ENCODE measurements at places on chromosomes 12 and 14.

- DNase-seq: no peak
These were observed 97.2 kb upstream of the KRAS start for GRCh38 chr12:25347716-25348592.

DNA sequence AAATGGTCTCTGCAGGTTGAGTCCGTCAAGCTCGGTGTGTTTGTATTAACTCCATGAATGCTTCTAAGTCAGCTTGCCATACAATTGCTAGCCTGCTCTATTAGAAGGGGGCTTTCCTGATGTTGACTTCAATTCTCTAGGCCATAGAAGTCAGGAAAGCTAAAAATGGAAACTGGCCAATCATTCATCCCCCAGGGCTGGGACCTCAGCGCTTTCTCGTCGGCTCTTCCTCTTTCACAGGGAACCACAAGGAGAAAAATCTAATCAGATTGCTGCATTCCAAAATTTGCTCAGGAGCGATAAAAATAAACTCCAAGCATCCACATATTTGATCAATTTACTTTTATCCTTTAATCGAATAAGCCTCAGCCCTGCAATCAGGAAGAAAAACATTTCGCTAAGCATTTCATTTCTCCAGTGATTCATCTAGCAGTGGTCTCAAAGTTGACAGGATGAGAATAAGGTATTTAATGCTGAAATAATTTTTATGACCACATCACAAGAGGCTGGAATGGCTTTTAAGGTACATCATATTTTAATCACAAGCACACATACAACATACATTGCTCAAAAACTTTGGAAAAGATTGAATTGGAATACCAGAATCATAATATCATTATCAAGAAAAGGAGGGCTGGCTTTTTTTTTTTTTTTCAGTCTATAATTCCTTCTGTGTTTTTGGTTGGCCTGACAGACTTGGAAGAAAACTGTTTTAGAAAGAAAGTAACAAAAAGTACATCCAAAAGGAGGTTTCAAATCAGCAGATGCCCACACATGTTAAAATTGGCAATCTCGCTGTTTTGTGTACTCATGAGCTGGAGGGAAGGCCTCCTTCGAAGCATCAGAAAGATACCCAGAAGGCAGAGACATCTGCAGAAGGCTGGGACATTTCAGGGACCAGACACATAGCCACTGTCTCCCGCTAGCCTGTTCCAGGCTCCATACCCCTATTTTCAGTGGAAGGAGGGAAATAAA lies 316.3 kb downstream of the NUAK1 start:
- DNase-seq: no peak

GRCh38 chr12:64219145-64219544 lies 3.0 kb downstream of the KICS2 start:
- DNase-seq: no peak

- no peak for DNase-seq
These were observed 10.8 kb upstream of the MDM1 start for GRCh38 chr12:68342966-68343365.
